Eye (tissue), 1 donor: ENCODE measurements at places on chromosomes 3 and 15.
A peak's percentile ranks its signal among the peaks of the same experiment; 100 is the strongest.

DNA sequence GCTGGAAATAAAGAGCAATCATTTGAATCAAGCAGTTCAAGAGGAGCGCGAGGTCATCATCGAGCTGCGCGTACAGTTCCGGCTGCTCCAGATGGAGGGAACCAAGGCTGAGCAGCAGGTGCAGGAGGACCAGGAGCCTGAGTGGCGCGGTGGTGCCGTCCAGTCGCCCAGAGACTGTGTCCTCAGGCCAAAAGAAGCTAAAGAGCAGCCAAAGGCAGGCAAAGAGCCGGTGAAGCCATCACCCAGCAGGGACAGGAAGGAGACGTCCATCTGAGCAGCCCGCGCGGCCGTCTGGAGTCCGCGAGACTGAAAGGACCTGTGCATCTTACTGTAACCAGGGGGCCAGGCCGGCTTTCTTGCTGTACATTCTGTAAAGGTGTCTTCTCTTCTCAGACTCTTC lies 277.2 kb upstream of the TTC14 start:
- no peak for DNase-seq

DNA sequence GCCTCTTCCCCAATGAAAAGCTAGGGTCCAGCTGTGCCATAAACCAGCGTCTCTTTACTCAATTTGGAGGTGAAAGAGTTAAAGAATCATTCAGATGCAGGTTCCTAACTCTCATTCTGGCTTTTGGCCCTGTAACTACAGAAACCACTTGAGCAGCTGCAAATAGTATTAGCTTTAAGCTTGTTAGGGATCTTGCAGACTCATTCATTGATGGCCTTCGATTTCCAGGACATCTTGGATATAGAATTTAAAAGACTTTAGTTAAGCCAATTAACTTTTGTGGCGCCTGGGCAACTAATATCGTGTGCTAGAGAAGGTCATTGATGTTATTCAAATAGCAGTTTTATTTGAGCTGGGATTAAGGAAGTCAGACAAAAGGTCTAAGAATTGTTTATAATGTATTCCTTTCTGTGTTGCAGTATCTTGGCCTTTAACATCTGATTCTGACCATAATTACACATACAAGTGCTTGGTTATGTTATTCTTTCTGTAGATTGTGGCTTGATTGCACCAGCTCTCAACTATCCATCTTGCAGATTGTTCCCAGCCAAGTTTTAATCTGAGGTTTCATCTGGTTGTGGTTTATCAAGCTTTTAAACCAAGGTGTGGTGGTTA lies 185.3 kb downstream of the CACNA2D3 start:
- DNase-seq, result no peak

DNA sequence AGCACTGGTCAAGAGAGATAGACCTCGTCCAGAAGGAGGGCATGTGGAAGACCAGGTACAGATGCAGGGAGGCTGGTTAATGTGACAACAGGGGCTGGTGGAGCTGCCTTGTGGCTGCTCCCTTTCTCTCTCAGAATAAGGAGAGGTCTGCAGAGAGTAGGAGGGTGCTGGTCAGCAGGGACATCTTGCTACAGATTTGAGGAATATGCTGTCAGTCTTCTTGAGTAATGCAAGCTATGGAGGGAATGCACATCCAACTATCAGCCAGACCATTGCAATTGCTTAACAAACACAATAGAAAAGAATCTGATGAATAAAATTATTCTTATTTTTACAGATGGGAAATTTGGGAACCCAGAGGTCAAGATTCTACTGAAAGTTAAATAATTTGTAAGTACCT lies 20.3 kb upstream of the SIAH2 start:
- DNase-seq, result no peak

DNA sequence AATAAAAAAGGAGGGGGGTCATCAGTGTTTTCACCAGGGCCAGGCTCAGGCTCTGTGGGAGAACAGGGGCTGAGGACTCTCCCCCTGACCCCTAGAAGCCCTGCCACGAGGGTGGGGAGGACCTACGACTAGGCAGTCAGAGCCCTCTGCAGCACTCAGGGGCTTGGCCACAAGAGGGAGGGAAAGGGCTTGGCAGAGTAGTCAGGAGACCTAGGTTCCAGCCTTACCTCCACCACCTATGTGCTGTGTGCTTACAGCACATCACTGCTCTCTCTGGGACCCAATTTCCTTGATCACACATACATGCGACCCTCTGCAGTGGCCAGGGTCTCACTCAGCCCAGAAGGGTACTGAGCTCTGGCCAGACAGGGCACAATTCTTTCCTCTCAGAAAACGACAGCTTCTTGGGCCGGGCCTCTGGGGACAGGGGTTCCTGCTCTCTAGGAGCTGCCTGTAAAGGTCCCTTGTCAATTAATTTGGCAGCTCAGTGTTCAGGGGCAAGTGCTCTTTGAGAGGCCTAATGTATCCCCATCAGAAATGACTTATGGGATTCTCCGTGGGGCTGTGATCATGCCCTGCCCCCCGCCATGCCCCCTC lies 16.4 kb upstream of the SKIC8 start:
- peak; percentile 83 for DNase-seq

DNA sequence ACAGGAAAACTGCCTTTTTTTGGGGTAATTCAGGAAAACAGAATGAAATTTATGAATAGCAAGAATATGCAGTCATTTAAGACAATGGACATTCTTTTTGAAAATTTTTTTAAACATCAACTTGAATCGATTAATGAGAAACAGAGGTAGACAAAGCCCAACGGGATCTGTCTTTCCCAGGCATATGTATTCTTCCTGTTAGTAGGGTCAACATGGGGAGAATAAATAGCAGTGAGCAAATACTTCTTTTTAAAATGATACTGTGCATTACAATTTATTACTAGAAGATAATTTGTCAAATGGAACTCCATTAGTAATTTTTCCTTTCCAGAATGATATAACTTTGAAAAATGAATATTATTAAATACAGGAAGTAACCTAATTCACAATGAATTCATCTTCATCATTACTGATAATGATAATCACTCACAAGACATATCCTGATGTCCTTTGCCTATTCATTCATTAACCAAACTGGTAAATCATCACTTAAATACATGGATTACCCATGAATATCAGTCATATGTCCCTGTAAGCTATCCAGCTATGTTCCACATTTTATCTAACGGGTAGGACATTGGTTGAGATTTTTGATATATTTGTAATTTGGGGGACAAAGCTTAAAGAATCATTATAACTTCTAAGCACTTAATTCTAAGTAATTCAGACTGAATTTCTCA lies 209.2 kb upstream of the CDIN1 start:
- DNase-seq, result no peak

GRCh38 chr3:33128706-33129105 lies 14.9 kb downstream of the CRTAP start:
- peak; percentile 26 for DNase-seq

DNA sequence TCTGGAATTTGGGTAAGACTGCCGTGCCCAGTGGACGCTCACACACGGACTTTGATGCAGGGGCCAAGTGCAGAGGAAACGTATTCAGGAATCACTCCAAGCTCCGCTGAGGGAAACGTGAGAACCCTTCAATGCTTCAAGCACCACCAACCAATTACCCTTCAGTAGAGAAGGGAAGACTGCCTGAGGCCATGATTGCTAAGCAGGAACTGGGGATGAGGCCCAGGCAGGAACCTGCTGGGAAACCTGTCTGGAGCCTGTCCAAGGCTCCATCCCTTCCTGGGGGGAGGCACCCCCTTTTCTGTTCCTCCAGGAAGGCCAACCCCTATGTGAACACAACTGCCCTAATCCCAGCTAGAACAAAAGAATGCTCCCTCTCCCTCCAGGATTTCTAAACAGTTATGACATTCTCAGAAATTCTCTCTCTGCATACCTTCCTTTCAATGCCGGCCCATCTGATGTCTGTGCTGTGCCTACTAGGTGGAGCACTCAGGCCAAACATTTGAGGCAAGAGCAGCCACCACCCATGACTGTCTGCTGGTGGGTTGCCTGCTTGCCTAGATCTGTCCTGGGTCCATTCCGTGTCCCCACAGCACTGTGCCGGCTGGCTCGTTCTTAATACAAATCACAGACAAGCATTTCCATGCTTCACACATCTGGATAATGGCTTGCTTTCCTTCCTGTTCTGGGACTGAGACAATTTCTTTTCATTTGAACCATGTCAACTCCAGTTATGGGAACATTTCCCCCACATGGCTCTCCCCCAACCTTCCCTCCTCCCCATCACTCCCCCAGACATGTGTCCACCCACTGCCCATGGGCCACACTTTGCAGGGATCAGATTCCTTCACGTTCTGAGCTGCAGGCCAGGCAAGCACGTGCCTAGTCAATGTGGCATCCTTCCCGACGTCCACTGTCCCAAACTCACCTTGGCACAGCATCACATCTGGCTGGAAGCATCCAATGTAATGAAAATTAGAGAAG lies 149.4 kb downstream of the ADAMTS17 start:
- DNase-seq, result peak; percentile 39

DNA sequence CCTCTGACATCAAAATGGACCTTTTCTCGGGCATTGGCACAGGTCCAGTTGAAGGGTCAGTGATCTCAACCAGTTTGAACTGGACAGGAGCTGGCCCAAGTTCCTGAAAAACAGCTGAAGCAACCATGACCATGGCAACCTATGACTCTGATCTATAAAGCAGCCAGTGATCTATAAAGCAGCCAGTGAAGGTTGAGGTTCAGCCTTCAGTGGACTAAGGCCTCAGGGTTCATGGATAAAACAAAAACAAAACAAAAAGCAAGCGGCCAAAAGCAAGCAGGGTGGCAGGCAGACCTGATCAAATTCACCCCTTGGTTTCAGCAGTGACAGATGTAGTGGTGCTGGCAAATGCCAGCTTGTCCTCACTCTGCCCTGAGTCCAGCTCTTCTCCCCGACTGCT lies 10.0 kb upstream of the CHRNB4 start:
- DNase-seq, result no peak
